Activated CD4-positive, alpha-beta T cell treated with anti-CD3 and anti-CD28 coated beads, Interleukin-2, amount 50 U/mL, for 4 hours (primary cell): ENCODE measurements at places on chromosomes 5 and 9.

- no peak for DNase-seq
Observed at GRCh38 chr5:38018016-38018415, 178.2 kb upstream of the GDNF start.

GRCh38 chr5:132420706-132421272 lies 51.3 kb downstream of the SLC22A5 start:
- no peak for DNase-seq

DNA sequence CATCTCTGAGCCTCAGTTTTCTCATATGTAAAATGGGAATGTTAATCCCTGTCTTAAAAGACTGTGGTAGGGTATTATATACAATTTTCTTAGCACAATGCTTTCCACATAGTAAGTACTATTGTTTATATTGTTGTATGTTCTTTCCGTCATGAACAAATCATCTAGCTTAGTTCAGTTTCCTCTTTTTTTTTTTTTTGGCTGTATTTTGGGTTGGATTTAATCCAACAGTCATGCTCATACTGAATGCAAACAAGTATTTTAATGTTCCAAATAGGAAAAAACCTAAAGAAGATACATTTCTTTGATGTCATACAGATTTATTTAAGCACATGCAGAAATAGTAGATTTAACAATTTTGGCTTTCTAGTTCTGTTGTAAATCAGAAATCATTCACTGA lies 95.1 kb downstream of the RNF180 start:
- no peak for DNase-seq

DNA sequence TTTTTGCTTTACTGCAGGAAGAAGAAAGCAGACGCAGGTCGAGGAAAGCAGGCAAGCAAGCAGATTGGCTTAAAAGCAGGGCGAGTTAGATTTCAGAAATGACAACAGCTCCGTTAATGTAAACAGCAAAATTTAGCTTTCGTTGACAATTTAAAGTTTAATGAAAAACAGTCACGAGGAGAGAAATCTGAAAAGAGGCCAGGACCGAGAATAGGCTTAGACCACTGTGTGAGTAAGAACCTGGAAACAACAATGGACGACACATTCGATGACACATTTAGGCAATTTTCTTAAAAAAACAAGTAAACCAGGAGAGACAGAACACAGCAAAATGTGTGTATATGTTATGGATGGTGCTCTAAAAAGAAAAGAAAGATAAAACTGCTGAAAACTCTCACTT lies 155.3 kb downstream of the ISOC1 start:
- no peak for DNase-seq

DNA sequence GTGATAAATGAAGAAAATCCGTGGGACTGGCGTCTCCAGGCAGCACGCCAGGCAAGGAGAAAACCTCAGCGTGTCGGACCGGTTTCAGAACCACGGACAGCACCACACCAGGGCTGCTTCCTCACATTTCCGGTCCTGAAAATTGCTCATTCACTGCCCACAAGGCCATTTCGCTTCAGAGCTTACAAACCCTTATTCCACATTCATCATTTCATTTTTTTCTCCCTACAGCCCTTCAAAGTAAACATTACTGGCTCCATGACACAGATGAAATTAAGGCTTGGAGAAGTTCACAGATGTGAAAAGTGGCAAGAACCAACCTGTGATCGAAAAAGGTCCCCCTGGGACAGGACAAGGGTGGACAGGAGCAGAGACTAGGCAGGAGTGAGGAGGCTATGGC lies 1.5 kb upstream of the GPRIN1 start:
- no peak for DNase-seq

DNA sequence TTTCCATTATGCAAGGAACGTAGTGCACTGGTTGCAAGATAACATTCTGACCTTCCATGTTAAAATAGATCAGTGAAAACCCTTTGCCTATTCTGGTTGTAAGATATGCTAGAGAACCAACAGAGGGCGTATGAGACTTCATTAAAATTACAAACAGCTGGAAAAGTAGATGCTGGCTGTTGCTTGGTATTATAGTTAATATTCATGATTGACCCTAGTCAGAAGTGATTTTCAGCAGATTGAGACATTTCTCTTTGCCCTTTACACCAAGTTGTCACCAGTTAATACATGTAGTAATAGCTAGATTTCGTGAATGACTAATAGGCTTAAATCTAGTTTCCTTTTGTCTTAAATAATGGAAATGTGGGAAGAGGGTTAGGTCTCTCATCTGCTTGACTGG lies 13.8 kb upstream of the FGF18 start:
- DNase-seq = no peak

DNA sequence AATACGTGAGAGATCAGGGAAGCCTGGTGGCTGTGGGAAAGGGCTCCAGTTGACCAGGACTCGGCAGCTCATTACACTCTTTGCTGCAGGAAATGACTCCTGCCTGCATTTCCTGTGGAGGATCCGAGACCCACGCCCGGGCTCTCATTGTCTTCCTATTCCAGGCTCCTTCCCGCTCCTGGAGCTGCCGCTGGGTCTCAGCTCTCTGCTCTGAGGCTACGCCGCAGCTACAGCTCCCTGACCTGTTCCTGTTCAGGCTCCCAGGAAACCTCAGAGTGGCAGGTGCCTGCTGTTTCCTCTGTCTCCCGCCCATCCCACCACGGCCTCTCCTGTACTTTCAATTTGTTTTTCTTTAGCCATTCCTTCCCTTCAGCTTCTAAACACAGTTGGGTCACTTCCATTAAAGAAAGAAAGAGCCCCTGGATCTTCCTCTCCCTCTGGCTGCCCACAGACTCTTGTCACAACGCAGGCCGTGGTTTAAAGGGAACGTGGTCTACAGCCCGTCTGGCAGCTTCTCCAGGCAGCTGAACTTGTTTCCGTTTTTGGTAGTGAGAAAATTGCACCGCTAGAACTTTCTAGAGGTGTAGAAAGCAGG lies 71.5 kb downstream of the IL6ST start:
- no peak for DNase-seq

DNA sequence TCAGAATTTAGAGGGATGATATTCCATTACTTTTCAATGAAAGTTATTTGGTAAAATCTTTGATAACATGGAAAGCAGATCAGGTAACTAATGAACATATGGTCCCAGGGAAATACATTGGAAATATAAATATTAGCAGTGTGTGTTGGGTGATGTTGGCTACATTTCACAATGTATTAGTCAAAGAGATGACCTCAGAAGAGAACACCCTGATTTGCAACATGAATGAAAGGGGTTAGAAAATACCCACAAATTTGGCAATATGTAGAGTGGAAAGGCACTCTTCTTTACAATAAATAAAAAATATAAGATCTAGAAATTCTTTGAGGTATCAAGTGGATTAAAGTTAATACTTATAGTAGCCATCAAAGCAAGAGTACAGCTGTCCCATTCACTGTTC lies 606.7 kb downstream of the PSAT1 start:
- no peak for DNase-seq

DNA sequence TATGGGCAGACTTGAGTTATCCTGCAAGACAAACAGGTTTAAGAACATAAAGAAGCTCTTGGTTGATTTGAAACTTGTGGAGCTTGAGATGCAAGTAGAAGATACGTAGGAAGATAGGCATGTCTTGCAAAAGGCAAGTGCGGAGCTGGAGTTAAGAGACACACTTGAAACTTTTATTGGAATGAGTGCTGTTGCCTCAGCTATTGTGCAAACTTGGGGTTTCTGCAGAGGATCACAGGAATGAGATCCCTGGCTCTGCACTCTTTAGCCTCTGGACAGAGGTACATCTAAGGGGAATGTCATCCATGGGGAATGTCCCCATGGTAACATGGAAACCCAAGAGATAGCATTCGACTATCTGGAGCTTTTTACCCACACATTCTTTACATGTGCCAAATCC lies 121.1 kb downstream of the ADCY2 start:
- no peak for DNase-seq

GRCh38 chr5:40754381-40755092 lies 1.2 kb downstream of the TTC33 start:
- DNase-seq = no peak

- no peak for DNase-seq
Observed at GRCh38 chr9:129434187-129434586, 186.7 kb downstream of the C9orf50 start.

GRCh38 chr9:14213504-14213903 lies 100.4 kb downstream of the NFIB start:
- no peak for DNase-seq
